ENCODE measurements at places on chromosomes 6 and 20.

DNA sequence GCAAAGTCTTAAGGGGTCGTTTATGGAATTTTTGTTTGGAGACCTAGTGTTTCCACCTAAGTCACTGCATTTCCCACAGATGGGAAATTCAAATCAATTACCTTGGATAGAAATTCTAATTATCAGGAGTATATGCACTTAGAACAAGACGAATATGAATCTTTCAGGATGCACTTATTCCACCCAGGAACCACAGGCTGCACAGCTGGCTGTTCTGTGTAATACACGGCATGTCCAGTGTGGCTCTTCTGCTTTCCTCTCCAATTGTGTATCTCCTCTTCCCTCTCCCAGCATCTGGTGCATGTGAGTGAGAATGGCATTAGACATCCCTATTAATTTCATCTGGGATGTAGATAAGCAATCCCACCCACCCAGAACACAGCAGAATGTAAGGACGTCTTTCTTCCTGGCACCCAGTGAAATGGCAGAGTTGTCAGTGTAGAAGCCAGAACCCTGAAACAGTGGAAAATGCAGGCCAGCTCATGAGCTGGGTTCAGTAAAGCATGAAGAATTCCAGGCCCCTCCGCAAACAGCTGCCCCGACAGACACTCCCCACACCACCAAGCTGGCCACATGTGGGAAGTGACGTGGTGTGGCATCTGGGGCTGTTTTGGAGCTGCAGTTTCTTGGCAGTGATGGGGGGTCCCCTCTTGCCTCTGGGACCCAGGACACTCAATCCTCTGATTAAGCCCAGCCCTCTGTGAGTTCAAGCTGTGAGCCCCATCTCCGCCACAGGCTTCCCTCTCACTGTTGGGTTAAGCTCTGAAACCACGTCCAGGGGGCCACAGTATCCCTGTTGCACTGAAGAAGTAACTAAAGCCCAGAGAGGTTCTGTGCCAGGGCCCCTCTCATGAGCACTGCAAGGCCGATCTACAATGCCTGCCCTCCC lies 180.1 kb upstream of the CST7 start:
- DNase-seq: peak; percentile 5

- DNase-seq: peak; percentile 55
Measured at GRCh38 chr20:35600993-35601973, 14.3 kb upstream of the SPAG4 start.

GRCh38 chr6:127289934-127290333 lies 23.3 kb downstream of the RNF146 start:
- DNase-seq: no peak

DNA sequence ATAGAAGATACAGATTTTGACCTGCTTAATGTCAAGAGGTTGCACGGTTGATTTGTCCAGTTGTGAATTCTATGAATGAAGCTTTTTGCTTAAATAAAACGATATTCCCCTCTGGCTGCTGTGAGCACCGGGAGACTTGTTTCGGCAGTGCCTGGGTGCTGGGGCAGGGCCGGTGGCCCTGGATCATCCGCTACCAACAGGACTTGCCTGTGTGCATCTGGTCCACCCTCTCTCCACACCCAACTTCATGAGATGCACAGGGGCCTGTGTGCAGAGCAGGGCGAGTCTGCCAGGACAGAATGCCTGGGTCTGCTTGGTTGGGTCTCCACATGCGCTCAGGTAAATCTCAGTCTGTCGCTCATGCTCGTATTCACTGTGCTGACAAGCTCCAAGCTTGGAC lies 65.5 kb downstream of the TSHZ2 start:
- no peak for DNase-seq

- DNase-seq: no peak
Measured at GRCh38 chr20:17732907-17733521, 33.2 kb downstream of the BANF2 start.

DNA sequence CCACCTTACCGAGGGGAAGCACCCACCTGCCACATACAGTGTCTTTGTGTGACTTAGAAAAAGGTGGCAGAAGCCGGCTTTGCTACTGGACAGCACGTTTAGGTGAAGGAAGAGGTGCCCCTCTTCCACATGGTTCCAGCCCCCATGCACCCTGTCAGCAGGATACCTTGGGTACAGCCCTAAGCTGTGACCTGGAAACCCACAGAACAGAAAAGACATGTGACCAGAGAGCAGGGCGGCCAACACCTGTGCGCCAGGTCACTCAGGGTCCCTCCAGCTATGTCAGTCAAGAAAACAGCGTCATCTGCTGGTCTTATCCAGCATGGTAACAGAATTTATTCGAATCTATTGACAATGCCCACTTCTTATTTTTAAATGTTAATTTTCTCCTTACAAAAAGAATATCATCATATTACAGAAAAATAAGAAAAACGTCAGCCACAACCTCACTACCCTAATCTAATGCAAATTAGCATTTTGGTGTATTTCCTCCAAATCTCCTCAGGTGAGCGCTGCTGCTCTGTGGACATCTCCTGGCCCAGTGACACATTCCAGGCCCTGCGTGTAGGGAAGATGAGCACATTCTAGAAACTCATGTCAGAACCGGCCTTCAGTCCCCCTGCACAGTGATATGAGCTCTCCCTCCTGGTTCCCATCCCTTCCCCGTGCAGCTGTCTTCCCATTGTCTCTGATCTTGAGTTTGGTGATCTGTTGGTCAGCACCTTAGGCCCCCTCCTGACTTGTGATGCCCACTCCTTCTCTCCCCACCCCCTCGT lies 37.2 kb downstream of the GTF2H5 start:
- DNase-seq: no peak

GRCh38 chr20:49505518-49505917 lies 23.1 kb upstream of the KCNB1 start:
- peak; percentile 40 for DNase-seq

DNA sequence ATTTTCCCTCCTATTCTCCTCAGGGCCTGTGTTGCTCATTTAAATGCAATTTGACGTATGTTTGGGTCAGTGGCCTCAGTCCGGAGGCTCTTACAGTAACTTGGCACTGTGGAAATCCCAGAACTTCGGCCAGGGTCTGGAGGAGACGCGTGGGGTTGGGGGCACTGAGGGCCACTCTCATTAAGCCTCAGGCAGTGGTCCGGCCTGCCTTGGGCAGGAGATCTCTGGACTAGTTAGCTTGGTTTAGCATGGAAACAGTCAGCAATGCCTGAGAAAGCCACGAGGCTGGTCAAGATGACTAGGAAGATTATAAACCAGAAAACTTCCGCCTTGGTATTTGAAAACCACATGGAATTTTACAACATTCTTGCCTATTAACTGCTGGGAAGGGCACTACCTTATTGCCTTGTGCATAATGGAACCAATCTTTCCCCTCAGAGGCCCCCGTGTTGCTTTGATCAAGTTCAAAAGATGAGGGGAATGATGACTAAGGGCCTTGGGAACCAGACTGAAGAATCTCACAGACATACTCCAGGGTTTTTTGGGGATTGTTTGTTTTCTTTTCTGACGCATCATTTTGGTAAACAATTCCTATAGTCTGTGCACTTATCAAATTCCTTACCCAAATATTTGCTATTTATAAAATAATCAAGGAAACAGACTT lies 206.0 kb upstream of the PREP start:
- peak; percentile 92 for DNase-seq

DNA sequence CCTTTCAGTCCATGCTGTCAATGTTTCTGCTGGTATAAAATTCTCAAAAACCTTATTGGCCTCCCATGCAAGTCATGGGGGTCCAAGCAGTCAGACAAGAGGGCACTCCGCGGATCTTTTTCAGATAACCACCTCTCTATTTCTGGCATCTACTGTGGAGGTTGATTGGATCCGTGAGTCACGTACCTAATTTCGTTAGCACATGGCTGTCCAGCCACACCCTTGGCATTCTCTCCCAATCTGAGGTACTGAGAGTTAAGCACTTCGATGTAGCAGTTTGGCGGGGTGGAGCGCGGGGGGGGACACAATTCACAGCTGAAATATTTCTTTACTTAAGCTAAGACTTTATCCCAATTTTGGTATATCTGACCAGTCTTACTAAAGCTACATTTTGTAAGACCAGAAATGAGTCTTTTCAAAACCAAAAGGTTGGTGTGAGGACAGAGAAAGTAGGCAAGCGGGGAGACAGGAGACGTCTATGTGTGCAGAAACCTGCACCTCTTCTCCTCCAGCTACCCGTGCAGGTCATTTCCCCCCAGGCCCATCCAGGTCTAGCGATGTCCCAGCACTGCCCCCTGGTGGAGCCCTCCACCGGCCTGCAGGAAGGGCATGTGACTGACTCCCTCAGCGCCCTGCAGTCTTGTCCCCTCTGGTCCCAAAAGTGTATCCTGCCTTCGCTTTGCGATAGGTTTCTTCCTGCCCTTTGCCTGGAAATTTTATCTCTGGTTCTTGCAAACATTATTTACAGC lies 113.1 kb downstream of the ADAT2 start:
- DNase-seq: no peak

- DNase-seq: no peak
Measured at GRCh38 chr20:64201653-64202052, 37.4 kb downstream of the MYT1 start.

GRCh38 chr6:1587977-1588376 lies 21.7 kb upstream of the FOXC1 start:
- no peak for DNase-seq

- DNase-seq: no peak
Measured at GRCh38 chr20:53487461-53488200, 106.0 kb downstream of the ZNF217 start.

- no peak for DNase-seq
Measured at GRCh38 chr20:53898556-53898931, 171.8 kb downstream of the BCAS1 start.

DNA sequence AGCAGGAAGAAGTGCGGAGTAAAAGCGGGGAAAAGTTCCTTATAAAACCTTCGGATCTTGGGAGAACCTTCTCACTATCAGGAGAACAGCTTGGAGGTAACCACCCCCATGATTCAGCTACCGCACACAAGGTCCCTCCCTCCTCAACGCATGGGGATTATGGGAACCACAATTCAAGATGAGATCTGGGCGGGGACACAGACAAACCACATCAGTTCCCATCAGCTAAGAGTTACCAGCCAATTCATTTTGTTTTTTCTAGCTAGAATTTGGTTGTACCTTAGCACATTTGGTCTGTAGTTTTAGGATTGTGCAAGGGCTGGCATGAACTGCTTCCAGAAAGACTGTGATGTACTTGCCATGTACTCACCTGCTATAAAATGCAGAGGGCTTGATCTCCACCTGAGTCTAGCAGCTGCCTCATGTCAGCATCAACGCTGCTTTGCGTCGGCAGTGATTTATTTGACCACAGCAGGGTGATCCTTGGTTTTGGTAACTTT lies 94.7 kb upstream of the SLC2A12 start:
- DNase-seq: no peak

DNA sequence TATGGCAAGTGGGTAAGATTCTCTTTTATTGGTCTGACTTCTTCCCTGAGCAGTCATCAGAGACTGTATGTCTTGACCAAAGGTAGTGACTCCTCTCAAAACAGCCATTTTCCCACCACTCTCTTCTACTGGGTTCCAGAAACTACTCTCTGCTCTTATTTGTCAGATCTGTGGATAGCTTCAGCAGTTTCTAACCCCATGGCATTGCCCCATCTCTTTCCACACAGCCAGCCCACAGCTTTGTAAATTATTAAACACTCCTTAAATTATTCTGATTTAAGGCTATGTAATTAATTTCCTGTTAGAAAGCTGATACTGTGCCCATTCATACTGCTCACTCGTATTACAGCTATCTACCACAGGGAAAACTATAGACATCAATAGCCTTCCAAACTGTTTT lies 138.4 kb upstream of the CNR1 start:
- no peak for DNase-seq

DNA sequence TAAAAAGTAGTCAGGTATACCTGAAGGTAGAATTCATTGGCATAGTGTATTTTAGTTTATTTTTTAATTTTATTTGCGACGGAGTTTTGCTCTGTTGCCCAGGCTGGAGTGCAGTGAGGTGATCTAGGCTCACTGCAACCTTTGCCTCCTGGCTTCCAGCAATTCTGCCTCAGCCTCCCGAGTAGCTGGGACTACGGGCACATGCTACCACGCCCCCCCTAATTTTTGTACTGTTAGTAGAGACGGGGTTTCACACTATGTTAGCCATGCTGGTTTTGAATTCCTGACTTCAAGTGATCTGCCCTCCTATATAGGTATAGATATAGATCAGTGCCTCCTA lies 102.8 kb upstream of the PRSS16 start:
- DNase-seq: no peak

DNA sequence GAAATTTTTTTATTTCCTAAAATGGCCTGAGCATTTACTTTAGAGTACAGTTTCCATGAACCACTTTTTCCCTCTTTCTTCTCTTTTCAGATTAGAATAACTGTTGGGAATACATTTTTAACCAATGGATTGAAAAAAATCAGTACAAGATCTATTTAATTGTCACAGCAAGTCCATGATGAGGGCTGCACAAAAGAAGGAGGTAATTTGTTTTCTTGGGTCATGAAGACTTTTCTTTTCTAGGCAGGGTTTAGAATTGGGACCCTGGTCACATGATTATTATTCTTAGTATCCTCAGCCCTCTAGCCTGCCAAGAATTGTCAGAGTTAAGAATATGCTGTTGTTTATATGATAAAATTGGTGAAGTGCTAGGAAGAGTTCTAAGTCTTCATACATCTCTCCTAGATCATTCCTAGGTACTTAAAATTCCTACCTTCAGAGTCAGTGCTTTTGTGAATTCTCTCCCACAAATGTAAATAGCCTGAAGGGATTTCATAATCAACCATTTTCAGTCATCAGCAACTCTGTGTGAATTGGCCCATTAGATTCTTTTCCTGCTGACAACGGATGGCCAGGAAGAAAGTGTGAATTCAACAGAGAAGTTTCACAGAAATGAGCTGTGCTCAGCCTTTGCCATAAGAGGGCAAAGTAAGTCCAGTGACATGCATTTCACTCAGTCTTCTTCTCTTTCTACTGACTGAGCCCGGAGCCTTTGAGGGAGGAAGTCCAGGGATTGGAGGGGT lies 32.4 kb upstream of the TPBG start:
- DNase-seq: peak; percentile 3

DNA sequence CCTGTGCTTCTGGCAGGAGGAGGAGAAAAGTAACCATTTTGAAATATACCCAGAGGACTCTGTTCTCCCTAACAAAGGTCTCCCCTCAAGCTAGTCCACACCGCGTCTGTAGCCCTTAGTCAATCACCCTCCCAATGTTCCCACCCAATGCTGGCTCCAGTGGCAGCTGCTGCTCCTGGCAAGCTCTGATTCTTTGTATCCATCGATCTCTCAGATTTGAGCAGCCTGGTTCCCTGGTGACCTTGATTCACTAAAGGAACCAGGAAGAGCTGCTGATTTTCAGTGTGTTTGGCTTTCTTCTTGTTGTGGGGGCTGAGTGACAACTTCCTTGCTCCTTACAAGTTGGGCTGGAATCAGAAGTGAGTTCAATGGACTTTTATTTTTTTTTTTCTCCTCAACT lies 68.5 kb downstream of the FOXC1 start:
- DNase-seq: no peak
